ENCODE measurements at places on chromosomes 12 and 14.

GRCh38 chr12:14845350-14845750, 2.0 kb upstream of the ART4 start:
- peak; percentile 46 for DNase-seq

GRCh38 chr12:105288311-105288996, 42.0 kb upstream of the C12orf75 start:
- no peak for DNase-seq

DNA sequence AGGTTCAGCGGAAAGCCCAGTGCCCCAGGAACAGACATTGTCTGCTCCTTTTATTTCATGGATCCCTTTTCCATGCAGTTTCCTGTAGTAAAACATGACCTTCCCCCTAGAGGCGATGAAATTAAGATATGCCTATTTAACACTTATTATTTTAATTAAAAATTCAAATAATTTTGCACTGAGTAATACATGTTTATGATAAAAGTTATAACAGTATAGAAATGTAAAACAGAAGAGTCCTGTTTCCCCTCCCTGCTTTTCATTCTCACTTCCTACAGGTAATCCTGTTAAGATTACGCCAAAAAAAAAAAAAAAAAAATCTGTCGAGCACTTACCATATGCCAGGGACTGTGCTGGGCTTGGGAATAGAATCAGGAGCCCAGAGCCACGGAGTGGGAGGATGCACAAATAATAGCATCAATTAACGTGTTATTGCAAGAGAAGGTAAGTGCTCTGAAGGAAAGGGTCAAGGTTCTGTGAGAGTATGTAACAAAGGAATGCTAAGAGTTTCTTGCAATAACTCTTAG, 830 bp upstream of the LPCAT3 start:
- DNase-seq = no peak

GRCh38 chr14:34262127-34262910, 199.7 kb downstream of the SPTSSA start:
- DNase-seq = no peak

DNA sequence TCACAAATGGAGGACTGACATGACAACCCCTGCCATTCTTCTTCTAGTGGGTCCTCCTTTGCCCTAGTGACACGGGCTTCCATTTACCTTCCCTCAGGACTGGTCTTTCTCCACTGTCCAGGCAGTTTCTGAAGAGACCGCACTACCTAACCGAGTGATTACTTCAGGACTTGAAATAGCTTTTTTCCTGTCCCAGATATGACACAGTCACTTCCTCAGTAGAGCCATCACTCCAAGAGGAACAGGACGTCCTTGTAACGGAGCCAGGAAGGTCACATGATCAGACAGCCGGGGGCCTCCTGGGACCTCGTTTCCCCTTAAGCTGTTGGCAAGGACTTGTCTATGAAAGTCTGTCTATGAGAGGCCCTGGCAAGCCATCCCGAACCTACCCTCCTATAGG, 62.3 kb downstream of the FOS start:
- no peak for DNase-seq

GRCh38 chr12:121512561-121512960, 68.3 kb downstream of the KDM2B start:
- no peak for DNase-seq

GRCh38 chr12:43378448-43378847, 173.6 kb downstream of the ADAMTS20 start:
- no peak for DNase-seq

DNA sequence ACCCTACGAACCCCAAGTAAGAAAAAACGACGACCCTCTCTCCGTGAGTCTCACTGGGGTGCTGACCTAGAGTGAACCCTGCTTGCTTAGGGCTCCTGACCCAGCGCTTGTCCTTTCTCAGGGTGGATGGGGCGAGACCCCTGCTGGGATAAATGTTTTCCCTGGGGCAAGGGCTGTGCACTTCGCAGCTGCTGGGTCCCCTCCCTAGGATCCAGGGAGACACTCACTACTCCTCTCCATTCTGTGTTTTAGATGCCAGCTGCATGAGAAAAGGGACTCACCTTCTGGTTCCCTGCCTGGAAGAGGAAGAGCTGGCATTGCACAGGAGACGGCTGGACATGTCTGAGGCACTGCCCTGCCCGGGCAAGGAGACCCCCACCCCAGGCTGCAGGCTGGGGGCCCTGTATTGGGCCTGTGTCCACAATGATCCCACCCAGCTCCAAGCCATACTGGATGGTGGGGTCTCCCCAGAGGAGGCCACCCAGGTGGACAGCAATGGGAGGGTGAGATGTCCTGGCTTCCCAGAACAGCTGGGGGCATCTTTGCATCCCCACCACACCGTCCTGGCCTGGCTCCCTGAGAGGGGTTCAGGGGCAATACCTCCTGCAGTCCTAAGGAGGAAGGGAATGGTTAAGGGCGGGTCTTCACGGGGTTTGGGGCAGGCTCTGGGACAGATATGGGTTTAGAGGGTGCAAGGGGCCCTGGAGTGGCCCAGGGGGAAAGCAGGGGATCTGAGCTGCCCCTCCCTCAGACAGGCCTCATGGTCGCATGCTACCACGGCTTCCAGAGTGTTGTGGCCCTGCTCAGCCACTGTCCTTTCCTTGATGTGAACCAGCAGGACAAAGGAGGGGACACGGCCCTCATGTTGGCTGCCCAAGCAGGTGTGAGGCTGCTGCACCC, 663 bp downstream of the ANKRD33 start:
- DNase-seq = no peak

DNA sequence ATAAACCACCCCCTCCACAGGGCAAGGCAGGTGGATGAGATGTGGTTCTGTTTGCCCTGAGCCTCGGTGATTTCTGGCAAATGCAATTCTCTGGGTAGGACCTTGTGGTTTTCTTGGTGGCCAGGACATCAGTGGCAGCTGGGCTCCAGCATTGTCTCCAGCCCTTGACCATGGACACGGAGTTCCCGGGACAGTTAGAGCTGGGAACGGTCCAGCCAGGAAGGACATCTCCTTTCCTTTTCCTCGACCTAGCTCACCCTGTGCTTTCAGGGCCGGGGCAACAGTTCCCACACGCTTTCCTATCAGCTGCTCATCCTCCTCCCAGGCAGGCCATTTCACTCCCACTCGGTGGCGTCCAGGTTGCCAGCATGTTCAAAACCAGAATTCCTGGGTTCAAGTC, 9.2 kb downstream of the SERPINA4 start:
- no peak for DNase-seq

DNA sequence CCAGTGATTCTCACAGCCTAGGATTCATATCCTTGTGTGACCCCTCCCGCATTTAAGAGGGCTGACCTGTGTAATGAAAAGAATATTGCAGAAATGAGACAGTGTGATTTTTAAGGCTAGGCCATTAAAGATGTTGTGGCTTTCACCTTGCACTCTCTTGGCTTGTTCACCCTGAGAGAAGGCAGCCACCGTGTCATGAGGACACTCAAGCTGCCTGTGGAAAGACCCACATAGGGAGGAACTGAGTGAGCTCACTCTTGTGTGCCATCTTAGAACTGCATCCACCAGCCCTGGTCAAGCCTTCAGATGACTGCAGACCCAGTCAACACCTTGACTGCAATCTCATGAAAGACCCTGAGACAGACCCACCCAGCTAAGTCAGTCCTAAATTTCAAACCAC, 46.3 kb upstream of the TMPO start:
- no peak for DNase-seq

DNA sequence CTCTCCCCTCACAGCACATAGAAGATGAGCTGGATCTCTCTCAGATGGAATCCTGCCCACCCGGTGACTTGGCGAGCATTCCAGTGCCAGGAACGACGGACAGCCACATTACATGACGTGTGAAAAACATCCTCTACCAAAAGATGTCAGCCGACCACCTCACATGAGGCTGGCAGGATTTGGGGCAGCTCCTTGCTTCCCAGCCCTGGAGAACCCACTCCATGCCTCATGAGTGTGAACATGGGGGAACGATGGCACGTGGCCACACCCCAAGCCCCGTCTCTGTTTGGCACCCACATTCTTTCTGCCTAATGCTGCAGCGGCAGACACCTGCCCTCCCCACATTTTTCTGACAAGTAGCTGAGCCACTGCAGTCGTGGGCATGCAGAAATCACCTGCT, 202.5 kb downstream of the CALM1 start:
- no peak for DNase-seq

DNA sequence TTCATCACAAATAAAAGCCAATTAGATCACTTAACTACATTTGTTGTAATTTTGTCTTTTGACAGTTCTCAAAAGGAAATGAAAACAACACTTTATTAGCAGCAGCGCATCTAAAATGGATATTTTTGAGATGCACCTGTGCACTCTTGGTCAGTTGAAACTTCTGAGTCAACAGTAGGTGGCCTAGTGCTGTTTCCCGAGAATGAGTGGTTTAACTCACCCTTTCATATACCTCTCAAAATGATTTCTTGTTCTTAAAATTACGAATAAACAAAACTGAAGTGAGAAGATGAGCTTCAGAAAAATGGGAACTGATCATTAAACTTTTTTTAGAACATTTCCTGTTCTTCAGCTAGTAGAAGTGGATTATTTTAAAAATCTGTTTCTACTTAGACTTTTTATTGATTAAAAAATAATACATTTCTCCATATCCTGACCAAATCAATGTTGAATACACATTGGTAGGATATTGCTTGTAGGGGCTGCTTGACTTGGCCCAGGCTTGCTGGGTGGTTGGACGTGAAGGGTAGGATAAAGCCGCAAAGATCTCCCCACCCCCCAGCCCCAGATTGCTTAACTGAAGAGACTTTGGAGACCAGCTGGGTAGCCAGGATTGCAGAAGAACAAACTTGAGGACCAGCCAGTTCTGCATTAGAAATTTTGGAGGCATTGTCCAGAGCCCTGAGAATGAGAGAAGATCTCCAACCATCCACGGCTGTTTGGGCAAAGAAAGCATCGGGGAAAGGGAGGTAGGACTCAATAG, 22.3 kb upstream of the STK38L start:
- DNase-seq = no peak

DNA sequence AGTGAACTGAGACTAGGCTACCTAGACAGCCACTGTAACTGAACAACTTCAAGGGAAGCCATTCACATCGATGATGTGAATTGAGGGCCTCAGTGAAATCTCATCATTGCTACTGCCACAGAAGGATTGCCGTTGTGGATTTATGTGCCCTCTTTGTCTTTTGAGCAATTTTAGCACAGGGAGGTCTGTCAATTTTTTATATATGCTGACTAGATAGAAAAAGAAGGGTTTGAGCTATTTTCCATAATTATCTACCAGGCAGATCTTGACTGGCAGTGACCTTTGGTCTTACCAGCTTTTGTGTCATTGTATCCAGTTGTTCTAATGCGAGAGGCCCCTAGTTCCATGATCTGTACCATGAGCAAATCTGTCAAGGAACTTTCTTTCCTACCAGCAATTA, 179.4 kb downstream of the ERC1 start:
- DNase-seq = no peak

DNA sequence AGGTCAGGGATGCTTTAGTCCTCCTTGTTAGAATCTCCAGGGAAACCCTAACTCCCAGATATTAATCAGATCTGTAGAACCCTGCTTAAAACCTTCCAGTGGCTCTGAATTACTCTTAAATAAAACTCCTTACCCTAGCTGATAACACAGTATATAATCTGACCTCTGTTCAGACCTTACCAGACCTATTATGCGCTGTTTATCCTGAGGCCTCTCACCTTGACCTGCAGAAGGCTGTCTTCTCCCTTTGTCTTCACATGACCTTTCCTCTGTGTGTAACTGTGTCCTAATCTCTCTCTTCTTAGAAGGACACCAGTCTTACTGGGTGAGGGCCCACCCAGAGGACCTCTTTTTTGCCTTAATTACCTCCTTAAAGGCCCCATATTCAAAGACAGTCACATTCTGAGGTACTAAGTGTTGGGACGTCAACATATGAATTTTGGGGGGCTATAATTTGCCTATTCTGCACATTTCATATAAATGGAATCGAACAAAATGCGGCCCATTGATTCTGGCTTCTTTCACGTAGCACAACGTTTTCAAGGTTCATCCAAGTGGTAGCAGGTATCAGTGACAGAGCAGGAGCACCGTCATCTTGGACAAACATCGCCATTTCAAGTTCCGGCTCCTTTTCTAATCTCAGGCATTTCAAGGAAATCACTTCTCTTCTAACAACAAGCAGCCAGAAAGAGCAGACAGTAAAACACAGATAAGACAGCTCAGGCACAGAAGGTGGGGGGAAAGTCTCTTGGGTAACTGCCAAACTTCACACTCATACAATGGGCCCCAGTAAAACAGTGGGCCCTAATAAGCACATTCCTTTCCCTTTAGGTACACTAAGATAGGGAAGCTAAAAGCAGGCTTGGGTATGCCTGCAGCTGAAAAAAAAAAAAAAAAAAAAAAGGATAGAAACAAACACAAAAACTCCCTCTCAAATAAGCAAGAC, 200.2 kb upstream of the NUDT4 start:
- no peak for DNase-seq

GRCh38 chr12:100901266-100901665, 106.7 kb downstream of the ANO4 start:
- no peak for DNase-seq

DNA sequence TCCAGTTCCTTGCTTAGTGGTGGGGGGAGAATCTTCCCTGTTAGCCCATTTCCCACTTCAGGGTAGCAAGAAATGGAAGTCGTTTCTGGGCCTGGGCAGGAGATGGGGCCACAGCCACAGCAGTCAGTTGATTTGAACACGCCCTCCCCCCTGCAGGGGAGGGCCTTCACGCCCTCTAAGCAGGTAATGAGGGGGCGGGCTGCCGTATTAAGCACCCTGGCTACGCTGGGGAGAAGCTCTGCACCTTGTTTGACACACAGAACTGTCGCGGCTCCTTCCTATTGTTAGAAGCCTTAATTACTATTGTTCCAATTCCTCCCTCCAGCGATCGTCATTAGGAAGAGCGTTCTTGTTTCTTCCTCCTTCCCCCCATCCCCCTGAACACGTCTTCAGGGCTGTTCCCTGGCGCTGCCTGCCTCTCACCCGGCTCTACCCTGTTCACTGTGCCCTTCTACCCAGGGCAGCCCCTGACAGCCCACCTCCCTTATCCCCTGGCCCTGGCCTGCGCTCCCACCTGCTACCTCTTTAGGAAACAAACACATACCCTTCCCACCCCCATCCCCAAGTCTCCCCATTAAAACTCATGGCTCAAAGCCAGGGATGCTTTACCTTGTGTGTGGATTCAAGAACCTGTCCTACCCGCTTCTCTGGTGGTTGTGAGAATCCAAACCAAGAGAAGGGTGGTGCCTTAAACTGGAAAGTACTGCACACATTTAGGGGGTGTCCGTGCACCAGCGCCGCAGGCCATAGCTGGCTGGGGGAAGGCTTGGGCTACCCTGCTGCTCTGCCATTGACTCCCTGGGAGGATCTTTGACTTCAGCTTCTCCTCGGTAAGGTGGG, 137.6 kb downstream of the TSPAN9 start:
- no peak for DNase-seq
